ENCODE measurements at places on chromosomes 6 and 20.

GRCh38 chr20:59361411-59361810 is 61.0 kb downstream of the EDN3 start:
- no peak for DNase-seq

GRCh38 chr6:40299681-40300080 is 287.5 kb downstream of the LRFN2 start:
- no peak for DNase-seq

DNA sequence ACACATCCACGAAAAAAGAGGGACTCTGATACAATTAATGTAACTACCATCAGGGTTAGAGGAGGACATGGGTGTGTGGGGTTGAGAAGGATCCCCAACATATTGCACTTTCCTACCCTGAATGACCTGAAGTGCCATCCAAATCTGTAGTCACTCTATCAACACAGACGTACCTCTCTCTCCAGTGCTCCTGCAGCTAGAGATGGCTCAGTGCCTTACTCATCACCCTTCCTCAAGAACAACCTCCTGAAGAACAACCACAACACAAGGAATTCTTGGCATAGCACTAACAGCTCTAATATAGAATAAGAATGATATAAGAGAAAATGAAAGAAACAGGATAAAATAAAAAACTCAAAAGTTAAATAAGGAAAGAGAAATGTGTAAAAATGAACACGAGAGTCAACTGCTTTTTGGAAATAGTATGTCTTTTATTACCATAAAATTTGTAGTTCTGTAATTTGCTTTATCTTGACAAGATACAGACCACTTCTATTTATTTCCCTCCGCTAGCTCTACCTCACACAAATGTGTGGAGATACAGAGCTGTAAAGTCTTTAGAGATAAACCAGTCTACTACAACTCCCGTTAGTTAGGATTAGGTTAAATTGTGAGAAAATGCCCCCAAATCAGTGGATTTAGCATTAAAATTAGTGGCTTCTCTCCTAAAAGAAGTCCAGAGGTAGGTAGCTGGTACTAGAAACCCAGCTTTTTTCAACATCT is 63.9 kb downstream of the REV3L start:
- DNase-seq, result no peak

- no peak for DNase-seq
Observed at GRCh38 chr6:156890627-156891314, 113.6 kb downstream of the ARID1B start.

GRCh38 chr6:151291722-151292059 is 51.9 kb downstream of the AKAP12 start:
- no peak for DNase-seq

Measured in stimulated activated CD8-positive, alpha-beta memory T cell treated with anti-CD3 and anti-CD28 coated beads, Interleukin-7, amount 100 ng/mL, for 48 hours (primary cell).